ENCODE measurements at places on chromosomes 11 and 22.

DNA sequence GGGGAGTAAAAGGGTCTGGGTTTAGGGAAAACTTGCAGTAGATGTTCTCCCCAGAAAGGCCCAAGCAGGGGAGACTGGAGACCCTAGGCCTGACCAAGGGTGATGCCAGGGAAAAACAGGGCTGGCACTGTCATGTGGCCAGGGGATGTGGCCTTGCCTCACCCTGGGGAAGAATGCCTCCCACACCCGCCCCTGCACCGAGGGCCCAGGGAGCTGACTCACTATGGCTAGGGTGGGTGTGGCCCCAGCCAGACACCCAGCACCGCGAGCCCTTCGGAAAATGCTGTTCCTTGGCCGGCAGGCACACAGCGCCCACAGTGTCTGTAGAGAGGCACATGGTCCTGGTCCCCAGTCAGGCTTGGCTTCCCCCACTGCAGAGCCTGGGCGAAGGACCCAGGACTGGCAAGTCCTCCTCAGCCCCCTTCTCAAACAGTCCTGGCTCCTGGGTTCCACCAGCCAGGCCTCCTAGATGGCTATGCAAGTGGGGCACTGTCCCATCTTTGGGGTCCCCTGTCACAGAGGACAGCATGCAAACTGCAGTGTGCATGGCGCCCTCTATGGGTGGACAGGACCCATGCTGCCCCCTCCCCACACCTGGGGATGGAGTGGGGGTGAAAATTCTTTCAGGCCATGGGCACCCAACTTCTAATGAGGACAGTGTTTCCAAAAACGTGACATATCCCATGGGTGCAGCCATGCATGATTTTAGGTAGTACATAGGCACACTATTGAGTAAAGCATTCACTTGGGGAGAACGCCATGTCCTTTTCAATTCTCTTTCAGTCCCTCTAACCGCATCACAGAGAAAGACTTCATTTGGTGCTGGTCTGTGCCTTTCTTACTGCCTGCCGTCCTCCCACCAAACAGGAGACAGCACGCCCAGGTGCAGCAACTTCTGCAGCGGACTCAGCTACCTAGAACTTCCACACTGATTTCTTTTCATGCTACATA lies 15.2 kb downstream of the TMPRSS5 start:
- DNase-seq, result no peak

GRCh38 chr11:74256378-74257133 lies 54.9 kb downstream of the P4HA3 start:
- DNase-seq, result no peak

DNA sequence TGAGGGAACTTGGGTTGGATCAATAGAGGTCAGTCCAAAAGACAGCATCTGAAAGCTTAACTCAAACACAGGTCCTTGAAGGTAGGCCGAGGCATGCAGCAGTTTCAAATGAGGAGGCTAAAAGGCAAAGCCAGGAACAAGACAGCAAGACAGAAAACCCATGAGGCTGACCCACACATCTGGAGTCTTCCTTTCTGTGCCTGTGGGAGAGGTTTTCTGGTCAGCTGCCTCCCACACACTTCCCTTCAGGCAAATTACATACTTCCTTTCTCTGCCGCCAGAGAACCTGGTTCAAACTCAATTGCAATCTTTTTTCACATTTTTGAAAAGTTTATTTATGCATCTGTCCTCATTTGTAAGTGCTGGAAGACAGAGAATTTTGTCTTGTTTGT lies 29.8 kb upstream of the CRTAM start:
- DNase-seq, result no peak

- DNase-seq, result no peak
Measured at GRCh38 chr11:126989942-126990715, 10.4 kb downstream of the KIRREL3 start.

DNA sequence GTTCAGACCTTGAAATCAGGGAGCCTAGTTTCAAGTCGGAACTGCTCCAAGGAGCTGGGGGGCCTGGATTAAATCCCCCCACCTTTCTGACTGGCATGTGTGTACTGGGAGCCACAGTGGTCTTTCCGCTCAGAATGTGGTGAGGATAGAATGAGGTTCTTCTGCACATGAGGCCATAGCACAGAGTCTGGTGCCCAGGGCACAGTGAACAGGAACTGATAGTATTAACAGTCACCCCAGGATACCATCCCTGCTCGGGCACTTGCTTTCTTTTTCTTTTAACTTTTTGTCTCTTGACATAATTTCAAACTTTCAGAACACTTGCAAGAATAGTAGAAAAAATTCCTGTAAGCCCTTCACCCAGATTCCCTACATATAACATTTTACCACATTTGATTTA lies 28.8 kb downstream of the LMO1 start:
- DNase-seq, result no peak

DNA sequence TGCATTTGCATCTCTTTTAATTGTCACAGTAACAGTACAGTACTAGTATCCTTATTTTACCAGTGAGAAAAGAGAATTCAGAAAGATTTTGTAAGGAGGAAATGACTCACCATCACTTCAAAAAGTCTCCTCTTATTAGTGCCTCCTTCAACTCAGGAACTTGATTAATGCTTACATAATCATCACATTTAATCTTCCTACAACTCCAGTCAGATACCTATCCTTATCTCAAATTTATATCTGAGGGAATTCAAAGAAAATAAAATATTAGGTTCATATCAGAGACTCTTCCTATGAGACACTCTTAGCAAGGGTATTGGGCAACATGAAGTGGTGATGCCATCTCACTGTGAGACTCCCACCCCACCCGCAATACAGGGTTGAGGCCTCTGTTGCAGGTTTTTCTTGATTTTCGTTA lies 26.1 kb upstream of the CTSC start:
- no peak for DNase-seq

DNA sequence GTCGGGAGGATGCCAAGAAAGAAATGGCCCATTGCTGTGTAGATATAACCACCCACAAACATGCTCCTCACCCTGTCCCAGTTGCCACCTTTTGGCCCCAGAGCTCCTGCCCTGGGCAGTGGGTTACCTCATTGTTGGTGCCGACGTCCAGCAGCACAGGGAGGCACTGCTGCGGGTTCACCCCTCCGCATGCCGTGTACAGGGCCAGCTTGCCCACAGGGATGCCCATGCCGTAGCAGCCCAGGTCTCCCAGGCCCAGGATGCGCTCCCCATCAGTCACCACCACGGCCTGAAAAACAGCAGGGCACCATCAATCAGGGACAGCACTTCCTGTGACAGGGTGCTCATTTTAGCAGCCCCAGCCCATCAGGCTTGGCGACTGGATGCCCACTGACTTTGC lies 123.1 kb downstream of the CCDC81 start:
- no peak for DNase-seq

DNA sequence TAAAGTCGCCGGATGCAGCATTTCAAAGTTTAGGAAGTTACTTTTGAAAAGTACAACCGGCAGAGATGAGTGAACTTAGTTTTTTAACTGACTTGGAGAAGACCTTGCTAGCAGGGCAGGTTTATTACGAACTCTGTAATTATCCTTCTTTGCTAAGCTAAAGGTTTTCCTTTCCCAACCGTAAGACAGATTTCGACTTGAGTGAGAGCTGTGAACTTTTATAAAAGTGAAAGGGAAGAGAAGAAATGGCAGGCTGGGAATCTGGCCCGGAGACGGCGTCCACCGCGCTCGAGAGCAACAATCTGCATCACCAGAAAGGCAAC lies 659 bp upstream of the TEAD1 start:
- DNase-seq, result no peak

DNA sequence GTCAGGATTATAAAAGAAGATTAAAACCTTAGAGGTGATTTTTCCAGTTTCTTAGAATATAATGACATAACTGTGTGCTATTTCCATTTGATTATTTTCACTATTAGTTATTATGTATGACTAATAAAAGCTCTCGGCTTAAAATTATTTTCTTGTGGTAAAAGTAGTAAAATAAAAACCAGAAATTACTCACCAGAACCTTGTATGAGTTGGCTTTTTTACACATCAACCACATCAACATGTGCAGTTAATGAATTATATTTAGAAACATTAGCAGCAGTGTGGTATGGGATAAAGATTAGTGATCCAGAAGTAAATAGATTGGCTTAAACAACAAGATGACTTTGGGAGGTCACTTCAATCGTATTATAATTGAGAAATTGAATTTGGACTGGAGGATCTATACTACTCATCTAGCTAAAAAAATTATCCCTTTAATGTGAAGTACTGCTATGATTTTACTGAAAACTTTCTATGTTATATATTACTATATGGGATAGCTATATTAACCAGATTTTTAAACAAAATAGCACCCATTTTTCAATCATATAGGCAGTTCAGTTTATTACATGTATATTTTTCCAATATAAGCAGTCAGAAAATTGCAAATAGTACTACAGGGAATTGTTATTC lies 2.8 kb upstream of the BCO2 start:
- DNase-seq, result no peak

DNA sequence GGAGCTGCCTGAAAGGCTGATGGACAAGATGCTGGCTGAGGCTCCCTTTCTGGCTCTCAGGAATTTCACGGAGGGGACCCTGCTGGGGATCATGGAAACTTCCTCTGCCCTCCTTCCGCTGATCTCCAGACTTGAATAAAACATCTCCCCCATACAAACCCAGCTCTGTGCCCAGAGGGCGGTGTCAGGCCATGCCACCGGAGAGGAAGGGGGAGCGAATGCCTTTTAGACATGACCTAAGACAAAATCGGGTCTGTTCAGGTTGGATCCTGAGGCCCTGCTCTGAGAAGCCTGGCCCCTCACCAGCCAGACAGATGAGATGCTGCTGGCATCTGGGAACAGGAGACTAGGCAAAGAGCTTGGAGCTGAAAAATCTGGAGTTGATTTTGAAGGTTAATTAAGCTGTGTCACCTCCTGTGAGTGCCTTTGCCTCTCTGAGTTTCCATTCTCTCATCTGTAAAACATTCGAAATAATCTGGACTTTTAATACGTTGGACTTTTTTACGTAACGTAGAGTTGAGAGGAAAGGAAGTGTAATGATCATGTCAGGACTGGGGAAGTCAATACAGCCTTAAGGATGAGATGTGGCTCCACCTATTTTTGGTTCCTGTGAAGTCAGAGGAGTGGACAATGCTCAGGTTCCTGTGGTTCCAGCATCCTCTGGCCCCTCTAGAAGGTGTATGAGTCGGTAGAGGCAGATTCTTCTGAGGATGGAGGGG lies 163.6 kb downstream of the ST3GAL4 start:
- DNase-seq, result no peak

GRCh38 chr11:8375932-8376331 lies 112.3 kb upstream of the LMO1 start:
- DNase-seq, result no peak

DNA sequence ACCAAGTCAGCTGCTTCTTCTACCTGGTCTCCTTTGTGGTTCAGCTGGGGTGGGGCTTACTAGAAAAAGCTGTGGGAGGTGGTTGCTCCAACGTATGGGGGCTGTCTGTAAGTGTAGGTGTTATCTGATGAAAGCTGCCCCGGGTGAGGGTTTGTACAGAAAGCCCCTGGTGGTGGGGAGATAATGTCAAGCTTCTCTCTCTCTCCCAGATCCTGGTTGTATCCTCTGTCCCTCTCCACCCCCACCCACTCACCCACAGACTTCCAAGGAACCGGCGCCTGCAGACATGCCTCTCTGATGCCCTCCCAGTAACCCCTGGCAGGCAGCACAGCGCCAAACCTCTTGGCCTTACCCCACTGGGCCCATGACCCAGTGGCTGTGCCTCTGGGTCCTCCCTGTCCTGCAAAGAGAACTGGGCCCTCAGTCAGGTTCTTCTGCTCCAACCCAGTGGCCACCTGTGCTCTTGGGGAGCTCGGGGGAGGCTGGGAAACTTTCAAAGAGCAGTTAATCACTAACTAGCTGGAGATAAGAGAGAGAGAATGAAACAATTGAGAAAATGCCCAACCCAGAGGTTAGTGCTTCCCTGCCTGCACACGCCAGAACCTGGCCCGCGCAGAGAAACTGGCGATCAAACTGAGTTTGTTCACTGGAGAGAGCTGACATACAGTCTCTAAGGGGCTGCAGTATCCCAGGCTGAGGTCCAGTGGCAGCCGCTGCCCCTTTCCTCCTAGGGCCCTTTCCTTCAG lies 20.4 kb upstream of the EHF start:
- no peak for DNase-seq
